ENCODE measurements at places on chromosomes 2 and 18. TPM values are rescaled to one million over a fixed set of nuclear protein-coding genes. Genes with fewer than 3 reads are reported as not detected.

GRCh38 chr2:99689145-99689742 is 199.4 kb upstream of the REV1 start:
- no peaks in the 10 kb centered on the region for H3K4me1 ChIP-seq
- DNase-seq = no peak
- no peaks in the 10 kb centered on the region for H3K27me3 ChIP-seq
- H3K36me3 ChIP-seq = no peaks in the 10 kb centered on the region
- no peak overlapping the region for H3K4me3 ChIP-seq
- no peak overlapping the region for H3K27ac ChIP-seq

The ROCK1 gene
- 48.0 TPM for total RNA-seq

DNA sequence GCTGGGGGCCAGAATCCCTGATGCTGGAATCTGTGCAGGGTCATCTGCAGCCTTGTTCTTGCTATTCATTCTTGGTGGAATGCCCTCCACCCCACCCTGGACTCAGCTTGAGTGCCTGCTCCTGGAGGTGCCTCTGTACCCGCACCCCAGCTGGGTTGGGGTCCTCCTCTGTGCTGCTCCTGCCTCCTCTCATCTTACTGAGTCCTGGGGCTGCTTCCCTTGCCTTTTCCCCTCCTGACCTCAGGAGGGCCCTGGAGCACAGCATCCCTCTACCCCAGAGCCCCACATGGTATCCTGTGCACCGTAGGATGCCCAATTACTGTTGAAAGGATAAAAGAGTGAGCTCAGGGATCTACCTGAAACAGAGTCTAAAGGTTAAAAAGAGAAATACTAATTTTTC is 81.6 kb downstream of the CIB4 start:
- DNase-seq = no peak
- peaks cover 2% of the 10 kb centered on the region for H3K4me1 ChIP-seq
- no peak overlapping the region for H3K27ac ChIP-seq
- no peak overlapping the region for H3K4me3 ChIP-seq
- no peaks in the 10 kb centered on the region for H3K36me3 ChIP-seq

GRCh38 chr2:166891727-166892126 is 3.4 kb downstream of the XIRP2 start:
- DNase-seq = no peak
- H3K4me3 ChIP-seq = no peak overlapping the region
- no peaks in the 10 kb centered on the region for H3K27me3 ChIP-seq
- no peaks in the 10 kb centered on the region for H3K36me3 ChIP-seq
- no peak overlapping the region for H3K27ac ChIP-seq

Measured in activated naive CD8-positive, alpha-beta T cell treated with anti-CD3 and anti-CD28 coated beads for 36 hours (primary cell).